ENCODE measurements at places on chromosomes 13 and 19.
A peak's percentile ranks its signal among the peaks of the same experiment; 100 is the strongest.

DNA sequence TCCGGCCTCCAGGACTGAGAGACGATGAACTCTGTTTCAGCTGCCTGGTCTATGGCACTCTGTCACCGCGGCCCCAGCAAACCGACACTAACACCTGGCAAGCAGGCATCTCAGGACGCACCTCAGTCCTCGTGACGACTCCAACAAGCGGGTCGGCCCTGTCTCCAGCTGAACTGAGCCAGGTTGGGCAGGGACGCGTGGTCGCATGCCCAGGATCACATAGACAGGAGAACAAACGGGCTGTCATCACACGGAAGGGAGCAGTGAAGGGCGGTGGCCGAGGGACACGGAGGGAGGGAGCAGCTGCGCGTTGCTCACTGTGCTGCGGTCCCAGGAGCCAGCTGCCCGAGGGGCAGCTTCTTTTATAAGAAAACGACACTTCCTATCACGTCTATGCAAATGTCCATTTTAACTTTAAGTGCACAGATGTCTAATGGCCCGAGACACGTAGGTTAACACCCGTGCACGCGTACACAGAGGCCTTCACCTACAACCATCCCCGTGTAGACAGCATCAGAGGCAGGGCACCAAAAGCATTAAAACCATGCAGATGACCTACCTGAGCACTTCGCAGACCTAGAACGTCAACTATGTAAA, 8.9 kb downstream of the SGTA start:
- no peak for DNase-seq

- no peak for DNase-seq
Measured at GRCh38 chr13:50955798-50956197, 46.2 kb downstream of the RNASEH2B start.

- DNase-seq: no peak
Measured at GRCh38 chr19:35987571-35987896, 7.5 kb upstream of the SDHAF1 start.

DNA sequence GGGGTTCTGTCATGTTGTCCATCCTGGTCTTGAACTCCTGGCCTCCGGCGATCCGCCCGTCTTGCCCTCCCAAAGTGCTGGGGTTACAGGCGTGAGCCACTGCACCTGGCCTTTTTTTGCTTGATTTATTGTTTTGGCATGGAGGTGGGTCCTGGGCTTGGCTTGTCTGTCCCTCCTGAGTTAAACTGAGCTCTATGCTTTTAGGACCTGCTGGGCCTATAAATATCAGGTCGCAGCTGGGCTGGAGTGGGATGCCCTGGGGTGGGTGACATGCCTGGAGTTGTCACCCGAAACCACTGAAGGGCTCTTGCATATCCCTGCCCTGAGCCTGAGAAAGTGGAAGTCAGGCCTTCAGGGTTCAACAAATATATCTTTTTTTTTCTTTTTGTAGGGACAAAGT, 5.5 kb downstream of the ARRDC5 start:
- no peak for DNase-seq

DNA sequence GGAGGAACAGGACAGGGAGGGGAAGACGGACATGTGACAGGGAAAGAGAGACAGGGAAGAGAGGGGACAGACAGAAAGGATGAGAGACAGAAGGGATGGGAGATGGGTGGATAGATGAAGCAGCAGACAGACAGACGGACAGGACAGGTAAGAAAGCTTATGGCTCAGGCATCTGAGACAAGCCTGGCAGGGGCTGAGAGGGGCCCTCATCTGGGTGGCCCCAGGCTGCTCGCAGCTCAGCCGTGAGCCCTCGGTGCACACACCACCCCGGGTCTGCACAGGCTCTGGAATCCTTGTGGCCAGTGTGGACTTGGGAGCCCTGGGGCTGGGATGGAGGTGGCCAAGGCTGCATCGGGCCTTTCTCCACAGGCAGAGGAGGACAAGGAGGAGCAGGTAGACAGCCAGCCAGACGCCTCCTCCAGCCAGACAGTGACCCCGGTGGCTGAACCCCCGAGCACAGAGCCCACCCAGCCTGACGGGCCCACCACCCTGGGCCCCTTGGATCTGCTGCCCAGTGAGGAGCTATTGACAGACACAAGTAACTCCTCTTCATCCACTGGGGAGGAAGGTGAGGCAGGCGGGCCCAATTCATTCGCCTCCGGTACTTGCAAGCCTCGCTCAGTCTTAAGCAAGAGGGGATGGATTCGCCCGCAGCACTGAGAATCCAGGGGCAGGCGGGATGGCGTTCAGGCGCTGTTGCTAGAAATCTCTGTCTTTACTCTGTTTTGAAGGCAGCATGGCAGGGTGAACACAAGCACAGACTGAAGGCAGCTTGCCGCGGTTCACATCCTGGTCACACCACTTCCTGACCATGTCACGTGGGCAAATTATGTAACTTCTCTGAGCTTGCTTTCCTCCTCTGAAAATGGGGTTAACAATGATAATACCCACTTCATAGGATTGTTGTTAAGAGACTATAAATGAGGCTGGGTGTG, 14.0 kb downstream of the GRAMD1A start:
- no peak for DNase-seq

GRCh38 chr19:50861010-50861409, 6.3 kb downstream of the KLK3 start:
- no peak for DNase-seq

DNA sequence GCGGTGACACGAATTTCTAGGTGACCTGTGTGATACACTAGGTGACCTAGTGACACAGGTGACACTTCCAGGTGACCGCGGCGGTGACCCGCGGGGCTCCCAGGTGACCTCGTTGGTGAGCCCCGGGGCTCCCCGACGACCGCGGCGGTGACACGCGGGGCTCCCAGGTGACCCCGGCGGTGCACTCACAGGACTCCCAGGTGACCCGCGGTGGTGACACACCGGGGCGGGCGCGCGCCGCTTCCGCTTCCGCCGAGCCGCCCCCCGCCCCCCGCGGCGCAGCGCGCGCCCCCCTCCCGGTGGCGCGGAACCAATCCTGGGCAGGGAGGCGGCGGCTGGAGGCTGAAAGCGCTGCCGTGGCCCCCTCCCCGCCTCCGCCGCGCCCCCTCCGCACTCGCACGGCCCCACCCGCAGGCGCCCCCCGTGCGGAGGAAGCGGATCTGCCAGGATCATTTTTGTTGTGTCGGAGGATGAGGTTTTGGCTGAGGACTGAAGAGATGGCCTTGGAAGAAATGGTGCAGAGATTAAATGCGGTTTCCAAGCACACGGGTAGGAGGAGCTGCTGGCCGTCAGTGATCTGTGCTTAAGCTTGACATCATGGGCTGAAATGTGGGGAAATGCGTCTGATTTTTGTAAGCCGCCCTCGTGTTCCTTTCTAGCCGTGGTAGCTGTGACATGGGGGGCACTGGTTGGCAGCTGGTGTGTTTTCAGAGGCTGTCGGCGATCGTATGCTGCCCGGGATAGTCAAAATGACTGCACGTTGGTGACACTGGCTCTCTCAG, at the start of gene MCF2L:
Gene MCF2L (plus strand): TSS at position 305 of the 782 bp plus-strand sequence. CDS start 166 bp downstream, at position 471.
- no peak for DNase-seq

- DNase-seq: no peak
Measured at GRCh38 chr19:15551293-15552004, 43.1 kb downstream of the CYP4F22 start.

- DNase-seq: peak; percentile 10
Measured at GRCh38 chr13:26423629-26424028, 133.9 kb upstream of the WASF3 start.

DNA sequence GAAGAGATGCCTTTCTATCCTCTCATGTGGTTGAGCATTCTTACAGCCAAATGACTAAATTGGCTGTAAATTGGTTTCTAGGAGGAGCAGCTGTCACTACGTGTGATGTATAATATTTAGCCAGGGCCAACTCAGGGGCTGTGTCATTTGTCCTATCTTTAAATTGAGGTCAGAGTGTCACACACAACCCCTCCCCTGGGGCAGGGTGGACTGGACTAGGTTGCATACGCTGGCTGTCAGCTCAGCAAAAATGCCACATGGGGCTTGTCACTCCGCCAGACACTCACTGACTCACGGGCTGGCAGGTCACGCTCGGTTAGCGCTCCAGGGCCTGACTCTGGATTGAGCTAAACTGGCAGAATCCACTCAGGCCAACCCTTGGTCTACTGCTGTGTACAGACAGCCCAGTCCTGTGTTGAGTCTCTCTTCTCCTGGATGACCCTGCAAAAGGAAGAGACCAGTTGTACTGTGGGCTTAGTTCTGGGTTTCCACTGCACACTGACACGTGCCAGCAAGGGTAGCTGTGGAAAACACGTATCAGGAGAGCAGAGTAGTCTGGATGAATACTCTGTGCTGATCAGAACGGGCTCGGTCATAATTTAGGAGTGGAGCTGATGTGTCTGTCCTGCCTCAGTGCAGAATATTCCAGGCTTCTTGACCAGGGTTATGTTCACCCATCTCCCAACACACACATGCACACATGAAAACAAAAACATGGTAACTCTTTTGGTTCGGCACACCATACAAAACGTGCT, 29.1 kb downstream of the SHISA2 start:
- no peak for DNase-seq

GRCh38 chr13:102399791-102400674, 1.8 kb downstream of the FGF14 start:
- DNase-seq: no peak

GRCh38 chr19:19420570-19421298, 15.3 kb downstream of the GATAD2A start:
- no peak for DNase-seq

DNA sequence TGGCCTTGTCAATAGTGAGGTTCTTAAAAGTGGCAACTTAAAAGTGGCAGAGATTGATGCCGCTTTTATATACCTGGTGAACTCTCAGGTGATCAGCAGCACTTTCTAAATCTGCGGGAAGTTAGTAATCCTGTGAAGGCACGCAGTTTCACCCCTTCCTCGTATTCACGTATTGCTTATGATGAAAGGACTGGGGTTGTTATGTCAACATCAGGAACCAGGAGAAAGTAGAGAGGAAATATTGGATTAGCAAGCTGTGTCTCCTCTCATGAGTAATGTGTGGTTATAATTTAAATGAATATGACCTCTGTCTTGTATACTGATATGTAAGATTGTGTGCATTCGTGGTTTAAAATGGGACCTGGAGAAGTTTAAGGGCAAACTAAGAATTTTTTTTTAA, 544.6 kb downstream of the SLITRK6 start:
- DNase-seq: no peak

DNA sequence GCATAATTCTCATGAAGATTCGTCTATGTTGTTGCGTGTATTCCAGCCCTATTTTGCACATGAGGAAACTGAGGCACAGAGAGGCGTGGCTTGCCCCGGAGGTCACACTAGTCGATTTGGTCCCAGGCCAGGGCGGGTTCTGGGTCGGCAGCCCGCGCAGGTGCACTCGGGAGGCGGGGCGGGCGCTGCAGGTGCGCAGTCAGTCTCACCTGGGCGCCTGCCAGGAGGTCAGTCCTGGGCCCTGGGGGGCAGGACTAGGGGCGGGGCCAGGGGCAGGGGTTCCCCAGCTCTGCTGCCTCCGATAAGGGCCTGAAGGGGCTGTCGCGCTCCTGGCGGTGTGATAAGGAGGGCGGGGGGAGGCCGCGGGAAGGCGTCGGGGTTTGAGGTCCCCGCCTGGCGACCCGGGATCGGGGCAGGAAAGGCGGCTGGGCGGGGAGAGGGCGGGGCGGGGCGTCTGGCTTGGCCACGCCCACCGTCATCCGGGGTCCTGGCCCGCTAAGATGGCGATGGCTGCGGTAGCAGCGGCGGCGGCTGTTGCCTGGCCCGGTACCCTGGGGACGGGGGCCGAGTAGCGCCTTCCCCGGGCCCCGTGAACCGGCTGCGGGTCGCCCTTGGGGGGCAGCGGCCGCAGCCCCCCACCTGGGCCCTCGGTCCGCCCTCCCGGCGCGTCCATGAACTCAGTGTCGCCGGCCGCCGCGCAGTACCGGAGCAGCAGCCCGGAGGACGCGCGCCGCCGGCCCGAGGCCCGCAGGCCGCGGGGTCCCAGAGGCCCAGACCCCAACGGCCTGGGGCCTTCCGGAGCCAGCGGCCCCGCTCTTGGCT, at the start of gene ATG4D:
Gene ATG4D (plus strand): TSS at position 485 of the 822 bp plus-strand sequence. CDS start 187 bp downstream, at position 672.
- DNase-seq: peak; percentile 36

DNA sequence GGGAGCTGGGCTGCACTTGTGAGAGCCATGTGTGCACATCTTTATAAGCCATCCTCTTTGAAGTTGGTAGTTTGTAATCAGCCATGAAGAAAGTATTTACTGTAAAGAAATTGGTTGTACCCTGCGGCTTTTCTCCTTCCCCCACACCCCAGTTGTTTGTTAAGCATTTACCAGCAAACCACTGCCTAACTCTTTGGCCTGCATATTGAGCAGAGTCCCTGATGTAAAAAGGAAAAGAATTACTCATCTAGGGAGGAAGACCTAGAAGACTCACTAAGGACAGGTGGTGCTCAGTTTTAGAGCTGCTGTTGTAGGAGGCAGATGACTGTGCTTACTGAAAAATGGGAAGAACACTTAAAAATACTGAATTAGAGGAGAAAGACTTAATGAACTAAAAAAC, 245.3 kb downstream of the PCCA start:
- no peak for DNase-seq

GRCh38 chr19:38691938-38692457, 44.5 kb downstream of the ACTN4 start:
- DNase-seq: no peak

- no peak for DNase-seq
Measured at GRCh38 chr13:91185294-91185863, 162.1 kb upstream of the MIR17HG start.

- DNase-seq: no peak
Measured at GRCh38 chr13:51416107-51416506, 36.7 kb downstream of the INTS6 start.

GRCh38 chr13:102580552-102581169, 16.1 kb upstream of the TPP2 start:
- DNase-seq: peak; percentile 32
